ENCODE measurements at places on chromosomes 16 and 17.

- no peak for DNase-seq
Observed at GRCh38 chr17:80095038-80095843, 6.1 kb upstream of the GAA start.

DNA sequence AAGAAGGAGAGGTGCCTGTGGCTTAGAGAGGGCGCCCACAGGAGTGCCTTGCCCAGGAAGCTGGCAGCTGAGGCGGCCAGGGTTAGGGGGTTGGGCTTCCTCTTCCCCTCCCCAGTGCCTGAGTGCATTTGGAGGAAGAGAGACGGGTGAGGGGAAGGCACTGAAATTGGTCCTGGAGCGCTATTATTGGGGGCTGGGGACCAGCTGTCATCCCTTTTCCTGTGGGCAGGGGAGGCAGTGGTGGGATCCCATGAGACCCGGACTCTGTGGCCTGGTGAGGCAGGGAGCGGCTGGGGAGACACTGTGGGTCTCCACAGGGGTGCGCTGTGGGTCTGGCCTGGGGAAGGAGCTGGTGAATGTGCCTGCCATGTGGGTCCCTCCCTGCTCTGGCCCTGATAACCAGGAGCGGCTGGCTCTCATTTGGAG is 259.7 kb downstream of the SEC14L1 start:
- peak; percentile 73 for DNase-seq

DNA sequence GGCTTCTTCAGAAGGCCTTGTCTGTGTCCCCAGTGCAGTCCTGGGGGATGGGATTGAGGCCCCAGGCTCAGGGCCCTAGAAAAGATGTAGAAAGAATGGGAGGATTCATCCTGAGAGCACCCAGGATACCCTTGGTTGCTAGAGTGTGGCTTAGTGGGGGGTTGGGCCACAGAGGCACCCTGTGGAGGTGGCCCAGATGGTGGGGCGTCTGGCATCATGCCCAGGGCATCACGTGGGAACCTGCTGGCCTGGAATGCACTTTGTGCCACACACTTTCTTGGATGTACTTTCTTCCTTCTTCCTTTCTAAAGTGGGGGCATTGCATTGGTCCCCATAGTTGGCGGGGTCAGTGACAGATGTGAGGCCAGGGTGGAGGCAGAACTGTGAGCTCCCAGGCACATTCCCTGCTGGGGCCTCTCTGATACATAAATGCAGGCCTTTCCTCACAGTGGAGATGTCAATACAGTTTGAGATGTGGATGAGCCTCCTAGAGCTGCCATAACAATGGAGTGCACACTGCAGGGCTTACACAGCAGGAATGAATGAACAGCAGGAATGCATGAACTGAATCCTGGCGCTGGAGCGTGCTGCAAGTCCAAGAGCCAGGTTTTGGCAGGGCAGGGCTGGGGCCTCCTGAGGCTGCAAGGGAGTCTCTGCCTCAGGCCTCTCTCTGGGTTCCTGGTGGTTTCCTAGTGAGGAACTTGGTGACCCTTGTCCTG is 43.3 kb downstream of the MGAT5B start:
- DNase-seq: no peak

- DNase-seq: no peak
Observed at GRCh38 chr17:80766290-80766855, 221.7 kb downstream of the RPTOR start.

- no peak for DNase-seq
Observed at GRCh38 chr16:87854053-87854906, 15.0 kb downstream of the SLC7A5 start.

- no peak for DNase-seq
Observed at GRCh38 chr16:47198180-47198575, 54.4 kb upstream of the NETO2 start.

DNA sequence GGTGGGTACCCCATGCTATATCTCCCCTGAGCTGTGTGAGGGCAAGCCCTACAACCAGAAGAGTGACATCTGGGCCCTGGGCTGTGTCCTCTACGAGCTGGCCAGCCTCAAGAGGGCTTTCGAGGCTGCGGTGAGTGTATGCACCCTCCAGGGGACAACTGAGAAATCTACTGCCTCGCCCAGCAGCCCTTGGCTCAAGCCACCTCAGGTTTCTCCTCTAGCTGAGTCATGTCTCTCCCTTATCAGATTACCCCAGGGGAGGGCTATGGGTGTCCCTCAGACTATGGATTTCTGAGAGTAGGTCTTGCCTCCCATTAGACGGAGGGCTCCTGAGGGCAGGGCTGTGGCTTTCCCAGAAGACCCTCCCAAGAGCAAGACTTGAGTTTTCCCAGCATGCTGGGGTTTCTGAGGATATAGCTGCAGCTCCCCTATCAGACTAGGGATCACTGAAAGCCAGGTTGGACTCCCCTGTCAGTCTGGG is 6.7 kb downstream of the NEK8 start:
- no peak for DNase-seq

DNA sequence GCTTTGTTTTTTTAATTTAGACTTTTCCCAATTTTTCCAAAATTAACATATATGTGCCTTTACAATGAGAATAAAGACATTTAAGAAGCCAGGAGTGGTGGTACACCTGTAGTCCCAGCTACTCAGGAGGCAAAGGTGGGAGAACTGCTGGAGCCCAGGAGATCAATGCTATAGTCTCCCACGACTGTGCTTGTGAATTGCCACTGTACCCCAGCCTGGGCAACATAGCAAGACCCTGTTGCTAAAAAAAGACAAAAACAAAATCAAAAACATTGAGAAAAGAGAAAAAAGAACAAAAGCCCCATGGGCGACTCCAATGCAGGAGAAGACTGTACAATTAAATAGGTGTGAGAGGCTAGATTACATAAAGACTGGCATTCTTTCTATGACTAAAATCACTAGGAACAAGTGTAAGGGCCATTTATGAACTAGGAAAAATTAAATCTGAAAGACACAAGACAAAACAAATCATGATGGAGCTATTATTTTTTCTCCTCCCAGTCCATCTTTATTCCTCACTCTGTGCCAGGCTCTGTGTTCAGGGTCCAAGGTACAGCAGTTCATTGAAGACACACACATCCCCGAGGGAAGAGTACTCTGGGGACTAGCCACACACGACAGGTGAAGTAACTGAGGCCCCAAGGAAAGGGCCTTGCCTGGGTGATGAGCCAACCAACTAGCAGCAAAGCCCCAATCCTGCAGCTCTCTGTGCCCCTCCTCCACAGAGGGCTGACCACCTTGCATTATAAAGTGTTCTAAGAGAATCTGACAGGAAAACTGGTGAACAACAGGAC is 79.8 kb downstream of the CREBBP start:
- no peak for DNase-seq

DNA sequence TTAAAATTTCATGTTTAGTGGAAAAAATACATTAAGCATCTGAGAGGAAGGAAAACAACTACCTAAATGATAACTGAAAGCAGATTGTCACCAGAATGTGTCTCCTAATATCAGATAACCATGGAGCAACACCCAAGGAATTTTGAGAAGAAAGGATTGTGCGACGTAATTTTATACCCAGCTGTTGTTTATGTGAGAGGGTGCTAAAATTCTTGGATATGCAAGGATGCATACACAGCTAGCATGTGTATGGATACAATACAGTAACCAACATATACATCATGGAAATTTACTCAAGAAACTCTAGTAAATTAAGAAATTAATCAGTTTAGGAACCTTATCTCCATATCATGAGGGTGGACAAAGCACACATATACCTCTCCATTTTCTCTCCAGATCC is 290.9 kb downstream of the HS3ST3A1 start:
- DNase-seq: no peak

DNA sequence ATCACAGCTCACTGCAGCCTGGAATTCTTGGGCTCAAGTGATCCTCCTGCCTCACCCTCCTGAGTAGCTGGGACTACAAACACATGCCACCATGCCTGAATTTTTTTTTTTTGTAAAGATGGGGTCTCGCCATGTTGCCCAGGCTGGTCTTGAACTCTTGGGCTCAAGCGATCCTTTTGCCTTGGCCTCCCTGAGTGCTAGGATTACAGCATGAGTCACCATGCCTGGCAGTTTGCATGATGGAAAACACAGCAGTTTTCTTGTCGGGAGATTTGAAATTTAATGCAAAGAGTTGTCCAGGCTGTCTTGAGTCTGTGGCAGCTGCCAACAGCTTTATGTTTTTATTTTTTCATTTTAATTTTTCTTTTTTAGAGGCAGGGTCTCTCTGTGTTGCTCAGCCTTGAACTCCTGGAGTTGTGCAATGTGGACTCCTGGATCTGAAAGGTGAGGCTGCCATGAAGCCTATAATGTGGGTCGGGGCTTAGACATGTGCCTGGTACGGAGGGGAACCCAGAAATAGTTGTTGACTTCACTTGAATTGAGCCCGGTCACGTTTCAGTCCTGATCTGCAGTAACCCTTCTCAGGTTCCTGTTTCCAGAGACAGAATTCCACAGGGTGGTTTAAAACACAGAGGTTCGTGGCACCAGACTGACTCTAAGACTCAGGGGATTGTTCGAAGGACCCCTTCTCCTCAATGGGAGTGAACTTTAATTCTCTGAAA is 18.7 kb downstream of the CD300A start:
- DNase-seq: peak; percentile 9

GRCh38 chr17:77312061-77312701 is 171.4 kb downstream of the SEC14L1 start:
- DNase-seq: no peak

DNA sequence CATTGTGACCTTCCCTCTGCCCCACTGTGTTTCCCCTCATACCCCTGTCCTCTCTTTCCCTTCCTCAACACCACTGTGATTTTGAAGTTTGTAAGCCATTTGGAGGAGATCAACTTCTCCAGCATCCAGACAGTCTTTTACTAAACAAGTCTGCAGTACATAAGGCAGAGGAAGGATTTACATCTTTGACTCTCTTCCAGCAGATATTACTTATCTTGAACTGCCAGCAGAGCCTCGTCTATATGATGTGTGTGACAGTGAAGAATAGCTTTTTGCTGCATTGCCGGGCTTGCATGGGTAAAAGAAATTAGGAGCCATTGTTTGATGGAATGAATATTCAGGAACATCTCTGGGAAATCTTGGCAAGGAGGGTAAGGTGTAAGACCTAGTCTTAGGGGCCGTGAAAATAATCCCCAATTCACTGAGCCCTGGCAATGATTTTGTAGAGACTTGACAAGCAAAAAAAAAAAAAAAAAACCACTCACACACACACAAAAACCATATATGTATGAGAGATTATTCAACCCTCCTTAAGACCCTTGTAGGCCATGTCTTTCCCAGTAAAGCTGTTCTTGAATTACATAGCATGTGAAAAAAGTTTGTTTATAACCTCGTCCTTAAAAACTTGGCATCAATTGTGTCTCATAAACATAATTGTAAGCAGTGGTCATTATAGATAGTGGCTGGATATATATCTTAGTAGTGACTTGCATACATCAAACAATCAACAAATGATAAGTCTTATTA is 903.9 kb downstream of the CDH11 start:
- no peak for DNase-seq

DNA sequence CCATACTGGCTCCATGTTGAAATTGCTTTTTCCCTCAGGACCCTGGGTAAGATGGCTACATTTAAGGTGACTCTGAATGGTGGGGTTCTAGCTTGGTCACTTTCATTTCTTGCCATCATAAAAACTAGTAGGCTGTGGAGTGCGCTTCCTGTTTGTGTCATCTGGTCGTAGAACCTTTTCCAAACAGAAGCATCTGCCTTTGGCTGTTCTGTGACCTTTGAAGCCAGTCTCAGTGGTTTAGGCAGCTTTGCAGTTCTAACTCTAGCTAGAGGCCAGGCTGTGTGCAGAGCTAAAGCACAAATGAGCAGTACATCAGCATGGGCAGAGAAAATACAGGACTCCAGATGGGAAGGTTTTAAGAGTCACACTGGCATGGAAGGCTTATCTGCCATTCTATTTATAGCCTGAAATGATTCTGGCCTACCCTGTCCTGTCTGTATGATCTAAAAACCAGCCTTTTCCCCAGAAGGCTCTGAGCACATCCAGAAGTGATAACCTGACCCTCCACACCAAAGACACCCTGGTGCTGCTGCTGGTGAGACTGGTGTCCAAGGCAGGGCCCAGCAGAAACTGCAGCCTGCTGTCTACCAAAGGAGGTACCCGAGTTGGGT is 8.6 kb downstream of the ESRP2 start:
- no peak for DNase-seq

DNA sequence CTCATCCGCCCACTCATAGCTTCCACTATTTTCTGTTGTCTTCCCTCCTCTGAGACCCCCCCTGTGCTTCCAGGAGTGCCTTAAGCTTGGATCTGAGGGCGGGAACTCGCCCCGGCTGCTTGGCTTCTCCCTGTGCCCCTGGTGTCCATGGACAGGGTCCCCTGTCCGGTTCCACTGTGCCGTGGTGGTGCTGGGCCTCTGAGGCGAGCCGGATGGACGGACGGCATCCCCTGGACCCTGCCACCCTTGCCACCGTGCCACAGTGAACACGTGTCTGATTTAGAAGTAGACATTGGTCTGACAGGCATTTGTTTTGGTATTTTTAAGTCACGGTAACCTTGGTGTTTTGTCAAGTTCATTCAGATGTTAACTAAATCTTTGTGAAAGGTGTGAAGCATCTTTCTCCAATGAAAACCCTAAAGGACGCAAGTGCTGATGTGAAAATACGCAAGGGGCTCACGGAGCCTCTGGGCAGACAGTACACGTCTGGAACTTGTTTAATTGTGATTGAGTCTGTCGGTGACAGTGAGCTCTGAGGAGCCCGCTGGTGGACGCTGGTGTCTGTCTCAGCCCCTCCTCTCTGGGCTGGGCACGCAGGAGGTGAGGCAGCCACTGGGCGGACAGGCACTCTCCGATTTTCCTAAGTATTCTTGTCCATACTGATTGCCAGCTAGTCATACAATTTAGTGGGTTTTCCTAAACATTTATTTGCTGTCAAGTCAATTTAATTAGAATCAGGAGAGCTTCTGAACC is 26.3 kb downstream of the ZNF750 start:
- DNase-seq: no peak

DNA sequence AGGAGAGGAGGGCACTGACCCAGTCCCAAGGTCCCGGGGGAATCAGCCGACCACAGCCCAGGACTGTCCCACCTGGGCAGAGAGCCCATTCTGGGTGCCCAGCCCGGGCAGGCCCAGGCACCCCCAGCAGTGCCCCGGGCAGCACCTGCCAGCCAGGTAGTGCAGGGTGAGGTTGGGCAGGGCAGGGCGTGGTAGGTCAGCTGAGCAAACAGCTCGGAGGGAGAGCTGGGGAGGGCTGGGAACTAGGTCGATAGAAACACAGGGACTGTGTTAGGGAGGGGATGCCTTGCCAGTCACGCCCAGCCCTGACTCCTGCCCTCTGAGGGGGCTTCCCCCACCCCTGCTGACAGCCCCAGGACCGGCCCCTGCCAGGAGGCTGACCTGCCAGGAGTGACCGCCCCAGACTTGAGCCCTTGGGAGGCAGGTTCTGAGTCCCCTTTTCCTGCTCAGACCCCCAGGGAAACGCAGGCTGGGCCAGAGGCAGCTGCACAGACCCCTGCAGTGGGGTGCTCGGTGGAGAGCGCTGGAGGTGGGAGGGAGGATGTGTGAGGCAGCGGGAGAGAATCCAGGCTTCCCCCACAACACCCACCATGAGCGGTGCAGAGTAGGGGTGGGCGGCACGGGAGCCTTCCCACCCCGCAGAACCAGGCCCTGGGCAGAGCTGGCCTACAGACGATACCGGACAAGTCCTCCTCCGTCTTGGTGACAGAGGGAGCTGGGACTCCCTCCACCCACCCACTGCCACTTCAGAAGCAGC is 4.7 kb downstream of the HS3ST6 start:
- DNase-seq: no peak

Data from AG20443 (cell line).